Stimulated activated CD4-positive, alpha-beta T cell treated with anti-CD3 and anti-CD28 coated beads, Interleukin-15, amount 100 ng/mL, for 48 hours (primary cell): ENCODE measurements at places on chromosomes 16 and 17.

DNA sequence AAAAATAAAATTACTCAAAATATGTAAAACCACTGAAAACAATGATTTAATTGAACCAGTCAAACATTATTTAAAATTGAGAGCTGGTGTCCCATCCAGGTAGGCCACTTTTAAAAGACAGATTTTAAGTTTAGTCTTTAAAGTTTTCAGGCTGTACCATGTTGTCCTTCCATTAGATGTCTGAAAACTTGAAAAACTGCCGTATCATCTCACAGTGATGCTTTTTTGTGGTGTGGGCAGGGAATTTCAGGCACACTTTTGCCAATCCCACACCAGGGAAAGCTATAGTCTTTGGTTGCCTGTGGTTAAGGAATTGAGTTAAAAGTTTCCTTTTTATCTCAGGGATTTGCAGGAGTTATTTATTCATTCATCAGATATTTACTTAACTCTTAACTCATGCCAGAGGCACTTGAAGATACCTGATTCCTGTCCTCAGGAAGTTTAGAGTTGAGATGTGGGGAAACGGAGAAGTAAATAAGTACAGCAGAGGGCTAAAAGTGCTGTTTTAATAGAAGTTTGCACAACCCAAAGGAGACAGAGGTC lies 3.2 kb downstream of the SNTB2 start:
- no peak for DNase-seq

GRCh38 chr16:64092271-64092670 lies 1029.6 kb downstream of the CDH11 start:
- no peak for DNase-seq

- no peak for DNase-seq
These were observed 29.6 kb downstream of the PRKAR1A start for GRCh38 chr17:68541816-68542215.

DNA sequence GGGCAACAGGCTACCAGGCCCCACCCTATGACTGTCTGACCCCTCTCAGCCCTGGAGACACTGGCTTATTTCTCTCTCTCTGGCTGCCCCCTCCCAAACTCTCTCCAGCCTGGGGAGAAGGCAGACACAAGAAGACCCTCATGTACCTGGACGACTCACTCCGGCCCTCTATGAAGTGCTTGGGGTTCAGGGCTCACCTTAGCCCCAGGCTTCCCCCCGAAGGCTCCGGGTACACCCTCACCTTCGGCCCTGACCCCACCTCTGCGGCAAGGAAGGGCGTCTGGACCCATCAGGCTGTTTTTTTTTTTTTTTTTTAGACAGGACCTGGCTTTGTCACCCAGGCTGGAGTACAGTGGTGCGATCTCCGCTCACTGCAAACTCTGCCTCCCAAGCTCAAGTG lies 906 bp upstream of the CARMIL2 start:
- no peak for DNase-seq

- peak; percentile 79 for DNase-seq
These were observed 114.5 kb upstream of the CHMP6 start for GRCh38 chr17:80876950-80877728.

DNA sequence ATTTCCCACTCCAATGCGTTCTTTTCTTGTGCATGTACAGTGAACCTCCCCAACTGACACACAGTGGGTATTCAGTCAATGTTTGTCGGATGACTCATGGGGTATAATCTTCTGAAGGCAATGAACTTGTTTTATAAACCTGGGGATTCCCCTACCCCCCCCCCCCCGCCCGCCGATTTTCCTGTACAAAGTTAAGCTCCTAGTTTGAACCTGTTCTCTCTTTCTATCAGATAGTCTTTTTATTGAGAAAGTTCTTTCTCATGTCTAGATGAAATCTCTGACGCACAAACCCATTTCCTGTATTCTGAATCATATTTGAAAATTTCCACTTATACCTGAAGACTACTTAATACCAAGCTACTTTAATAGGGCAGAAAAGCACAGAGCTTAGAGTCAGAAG lies 338.3 kb downstream of the CA10 start:
- no peak for DNase-seq

DNA sequence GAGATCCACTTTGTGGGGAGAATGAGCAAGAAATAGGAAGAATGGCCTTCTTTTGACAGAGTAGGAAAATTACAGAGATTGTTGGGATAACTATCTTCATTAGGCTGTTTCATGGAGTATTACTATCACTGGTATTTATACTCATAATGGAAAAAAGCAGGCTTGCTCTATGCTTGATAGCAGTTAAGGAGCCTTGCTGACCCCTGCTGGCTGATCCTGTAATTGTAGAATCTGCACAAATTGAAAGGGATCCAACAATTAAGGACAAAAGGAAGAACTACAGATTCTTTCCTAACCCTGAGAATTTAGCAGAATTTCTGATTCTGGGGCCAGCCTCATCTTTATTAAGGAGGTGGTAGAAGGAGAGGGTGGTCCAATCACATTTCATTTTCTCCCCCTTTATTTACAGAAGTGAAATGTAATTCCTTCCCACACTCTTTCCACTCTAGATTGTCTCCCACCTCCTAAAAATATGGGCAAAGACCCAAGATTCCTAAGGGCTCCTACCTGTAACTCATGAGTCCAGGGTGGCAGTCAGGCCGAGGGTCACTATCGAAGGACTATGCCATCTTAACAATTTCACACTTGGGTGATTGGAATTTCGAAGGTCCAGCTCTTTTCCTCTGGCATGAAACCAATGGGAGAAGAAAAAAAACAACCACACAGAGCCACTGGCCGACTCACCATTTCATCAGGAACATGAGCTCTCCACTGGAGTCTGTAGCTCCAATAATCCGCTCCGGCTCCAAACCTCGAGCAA lies 26.3 kb downstream of the NFE2L1 start:
- peak; percentile 23 for DNase-seq
